ENCODE measurements at places on chromosomes 2 and 18.

- DNase-seq, result no peak
Measured at GRCh38 chr2:238771218-238771617, 76.7 kb upstream of the TWIST2 start.

DNA sequence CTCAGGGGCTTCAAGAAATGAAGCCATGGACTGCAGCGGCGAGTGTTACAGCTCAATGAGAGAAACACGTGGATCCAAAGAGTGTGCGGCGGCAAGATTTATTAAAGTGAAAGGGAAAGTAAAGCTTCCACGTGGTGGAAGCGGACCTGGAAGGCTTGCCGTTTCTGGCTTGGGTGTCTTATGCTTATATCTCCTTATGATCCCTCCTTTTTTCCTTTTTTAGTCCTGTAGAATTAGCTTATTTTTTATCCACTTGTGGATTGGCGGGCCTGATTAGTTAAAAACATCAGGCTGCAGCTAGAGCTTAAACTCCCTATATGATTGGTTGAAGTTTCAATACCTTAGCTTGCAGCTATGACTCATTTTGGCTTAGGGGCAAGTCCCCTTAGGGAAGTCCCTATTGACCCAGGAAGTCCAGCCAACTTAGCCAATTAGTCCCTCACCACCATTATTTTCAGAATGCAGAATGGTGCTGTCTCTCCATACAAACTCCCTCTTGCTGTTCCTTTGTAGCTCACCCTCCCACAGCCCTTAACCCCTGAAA, 11.6 kb upstream of the HNMT start:
- DNase-seq, result no peak

GRCh38 chr2:190180313-190181122, 118.0 kb upstream of the MSTN start:
- peak; percentile 11 for DNase-seq

DNA sequence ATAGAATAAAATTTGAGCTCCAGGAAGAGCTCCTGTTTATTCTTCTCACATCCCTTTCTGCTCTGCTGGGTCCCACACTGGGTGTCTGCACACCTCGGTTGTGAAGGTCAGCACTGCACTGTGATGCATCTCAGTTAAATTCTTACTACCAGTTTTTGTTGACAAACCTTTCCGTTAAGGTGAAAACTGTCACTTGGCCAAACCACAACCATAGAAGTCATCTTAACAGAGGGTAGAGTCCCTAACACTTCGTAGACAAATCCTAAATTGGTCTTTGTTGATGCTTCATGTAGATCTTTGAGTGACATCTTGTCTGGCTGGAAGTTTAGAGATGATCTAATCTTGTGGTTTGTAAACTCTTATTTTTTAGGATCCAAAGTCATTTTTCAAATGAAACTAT, 167.4 kb upstream of the MAP3K20 start:
- no peak for DNase-seq

GRCh38 chr2:40434731-40435271, 17.1 kb downstream of the SLC8A1 start:
- DNase-seq, result no peak

- no peak for DNase-seq
Measured at GRCh38 chr2:217049956-217050355, 190.1 kb upstream of the TNP1 start.

- DNase-seq, result no peak
Measured at GRCh38 chr18:43932140-43932539, 654.9 kb upstream of the SYT4 start.

DNA sequence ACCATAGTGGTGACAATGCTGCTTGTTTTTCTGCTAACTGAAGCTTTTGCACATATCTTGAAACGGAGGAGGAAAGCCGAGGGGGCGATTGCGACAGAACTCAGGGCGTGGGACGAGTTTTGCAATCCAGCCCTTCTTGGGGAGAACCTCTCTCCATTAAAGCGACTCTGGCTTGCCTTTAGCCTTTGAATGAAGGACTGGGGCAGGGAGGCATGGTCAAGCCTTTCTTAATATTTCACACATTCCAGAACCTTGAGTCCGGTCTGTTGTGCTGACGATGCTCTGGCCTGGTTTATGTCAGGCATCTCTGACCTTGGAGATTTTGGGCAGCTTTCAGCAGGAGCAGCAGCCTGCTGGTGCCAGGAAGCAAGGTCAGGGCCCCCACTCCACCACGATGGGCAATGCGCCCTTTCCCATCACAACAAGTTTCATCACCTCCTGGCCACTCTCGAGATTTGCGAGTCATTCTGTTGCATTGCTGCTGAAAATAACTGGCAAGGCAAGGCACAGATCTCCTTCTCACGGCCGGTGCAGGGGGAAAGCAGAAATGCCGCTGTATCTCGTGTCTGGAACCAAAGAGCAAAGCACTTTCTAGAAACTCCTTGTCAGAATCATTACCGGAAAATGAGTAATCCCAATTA, 10.8 kb downstream of the EMILIN2 start:
- no peak for DNase-seq

- DNase-seq, result peak; percentile 60
Measured at GRCh38 chr2:237700512-237701032, 73.2 kb downstream of the LRRFIP1 start.

DNA sequence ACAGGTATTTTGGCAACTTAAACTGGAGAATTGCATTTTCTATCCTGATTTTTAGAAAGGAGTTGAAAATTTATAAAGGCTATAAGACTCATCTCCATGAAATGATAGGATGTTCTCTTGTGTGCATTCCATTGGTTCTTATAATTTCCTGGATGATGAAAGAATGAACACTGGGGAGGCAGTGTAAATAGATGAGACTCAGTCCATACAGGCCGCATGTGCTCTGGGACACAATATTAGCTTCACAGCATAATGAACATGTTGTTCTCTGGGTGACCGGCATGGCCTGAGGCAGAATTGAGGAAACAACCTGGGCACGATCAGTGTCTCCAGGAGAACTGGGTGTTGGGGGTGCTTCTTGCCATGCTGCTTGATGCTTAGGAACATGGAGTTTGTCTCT, 38.8 kb downstream of the AOX1 start:
- no peak for DNase-seq

- no peak for DNase-seq
Measured at GRCh38 chr2:233184669-233185068, 66.8 kb upstream of the ATG16L1 start.

DNA sequence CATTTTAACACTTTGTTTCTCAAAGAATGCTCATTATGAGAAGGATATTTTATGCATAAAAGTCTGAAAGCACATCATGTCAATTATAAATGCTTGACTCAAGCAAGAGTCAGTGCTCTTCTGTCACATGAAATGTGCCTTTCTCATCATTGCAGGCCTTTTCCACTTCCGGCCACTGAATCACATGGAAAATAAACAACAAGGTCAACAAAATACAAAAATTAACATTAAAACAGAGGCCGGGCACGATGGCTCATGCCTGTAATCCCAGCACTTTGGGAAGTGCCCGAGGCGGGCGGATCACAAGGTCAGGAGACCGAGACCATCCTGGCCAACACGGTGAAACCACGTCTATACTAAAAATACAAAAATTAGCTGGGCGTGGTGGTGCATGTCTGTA, 480.6 kb downstream of the SPAG16 start:
- DNase-seq, result no peak

- DNase-seq, result no peak
Measured at GRCh38 chr2:72988041-72988440, 70.7 kb downstream of the EMX1 start.

GRCh38 chr2:74407682-74408081, 13.7 kb downstream of the C2orf81 start:
- DNase-seq, result no peak

GRCh38 chr2:159010963-159011362, 42.5 kb downstream of the TANC1 start:
- DNase-seq, result no peak

GRCh38 chr2:73414696-73415095, 29.1 kb downstream of the ALMS1 start:
- DNase-seq, result no peak

GRCh38 chr2:214294426-214294825, 116.4 kb upstream of the VWC2L start:
- DNase-seq, result no peak

DNA sequence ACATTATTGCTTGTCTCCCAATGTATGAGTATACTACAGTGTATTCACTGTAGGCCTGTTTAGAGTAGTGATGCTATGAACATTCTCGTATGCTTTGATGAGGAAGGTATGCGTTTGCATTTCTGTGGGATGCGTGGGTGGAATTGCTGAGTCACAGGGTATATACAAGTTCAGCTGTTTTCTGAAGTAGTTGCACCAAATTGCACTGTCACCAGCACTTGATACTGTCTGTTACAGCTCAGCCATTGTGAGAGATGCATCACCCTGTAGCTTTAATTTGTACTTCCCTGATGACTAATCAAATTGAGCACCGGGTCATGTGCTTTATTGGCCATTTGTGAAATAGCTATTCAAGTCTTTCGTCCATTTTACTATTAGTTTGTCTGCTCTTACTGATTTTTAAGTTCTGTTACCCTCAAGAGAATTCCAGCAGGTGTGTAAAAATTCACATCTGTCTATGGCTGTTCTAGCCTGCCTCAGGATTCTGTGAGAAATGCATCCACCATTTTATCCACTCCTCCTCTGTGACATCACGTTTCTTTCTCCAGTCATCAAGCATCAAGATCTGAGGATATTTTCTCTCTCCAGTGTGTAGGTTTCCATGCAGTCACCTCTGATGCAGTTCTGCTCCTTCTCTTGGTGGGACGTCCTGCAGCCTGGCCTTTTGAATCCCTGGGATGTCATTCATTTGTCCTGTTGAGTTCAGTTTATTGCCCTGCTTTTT, 72.5 kb downstream of the DGKD start:
- peak; percentile 27 for DNase-seq

- no peak for DNase-seq
Measured at GRCh38 chr2:241126771-241127202, 22.5 kb downstream of the PASK start.

DNA sequence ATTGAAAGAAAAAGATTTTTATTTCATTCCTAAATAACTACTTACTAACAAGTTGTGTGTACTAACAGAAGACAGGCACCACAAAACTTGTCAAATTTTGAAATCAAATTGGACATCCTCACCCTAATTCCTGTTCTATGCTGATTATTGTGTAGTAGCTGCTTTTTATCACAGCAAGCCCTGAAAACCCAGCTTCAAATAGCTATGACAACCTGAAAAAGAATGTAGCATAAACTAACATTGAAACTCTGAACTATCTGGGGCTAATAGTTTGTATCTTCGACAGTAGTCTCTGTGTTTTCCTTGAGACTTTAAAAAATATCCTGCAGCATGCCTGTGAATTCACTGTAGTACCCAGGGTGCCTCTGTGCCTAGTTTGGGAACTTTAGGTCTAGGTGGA, 122.6 kb downstream of the WDPCP start:
- no peak for DNase-seq

GRCh38 chr18:13112982-13113381, 105.6 kb upstream of the LDLRAD4 start:
- DNase-seq, result peak; percentile 12

- DNase-seq, result no peak
Measured at GRCh38 chr18:25329783-25330182, 22.2 kb downstream of the ZNF521 start.

DNA sequence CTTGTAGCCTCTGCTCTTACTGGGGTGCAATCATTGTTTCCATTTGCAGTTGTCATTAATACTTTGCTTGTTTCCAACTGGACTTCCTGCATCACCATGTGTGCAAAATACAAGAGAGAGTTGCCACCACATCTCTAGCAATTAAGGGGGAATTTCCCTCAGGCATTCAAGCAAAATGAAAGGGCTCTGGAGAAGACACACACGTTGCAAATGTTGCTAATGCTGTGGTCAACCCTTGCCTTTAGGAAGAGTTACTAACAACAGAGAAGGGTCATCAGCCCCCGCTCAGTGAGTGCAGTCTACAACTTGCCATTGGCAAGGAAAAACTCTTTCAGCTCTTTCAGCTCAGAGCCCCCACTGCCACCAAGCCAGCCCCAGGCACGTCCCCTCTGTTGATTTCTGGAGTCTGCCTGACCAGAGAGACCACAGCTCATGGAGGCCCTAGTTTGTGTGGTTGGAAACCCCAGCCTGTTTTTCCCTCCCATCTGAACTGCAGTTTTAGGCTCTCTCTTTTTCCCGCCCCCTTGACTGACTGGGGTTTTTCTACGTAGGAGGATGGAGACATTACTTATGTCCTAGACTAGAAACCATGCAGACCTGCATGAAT, 25.9 kb upstream of the GPR45 start:
- DNase-seq, result no peak

GRCh38 chr18:12946549-12947284, 1.1 kb upstream of the SEH1L start:
- DNase-seq, result no peak

GRCh38 chr2:55616551-55617174, 759 bp downstream of the PPP4R3B start:
- DNase-seq, result peak; percentile 10

- DNase-seq, result no peak
Measured at GRCh38 chr2:234405462-234405861, 91.4 kb downstream of the ARL4C start.

DNA sequence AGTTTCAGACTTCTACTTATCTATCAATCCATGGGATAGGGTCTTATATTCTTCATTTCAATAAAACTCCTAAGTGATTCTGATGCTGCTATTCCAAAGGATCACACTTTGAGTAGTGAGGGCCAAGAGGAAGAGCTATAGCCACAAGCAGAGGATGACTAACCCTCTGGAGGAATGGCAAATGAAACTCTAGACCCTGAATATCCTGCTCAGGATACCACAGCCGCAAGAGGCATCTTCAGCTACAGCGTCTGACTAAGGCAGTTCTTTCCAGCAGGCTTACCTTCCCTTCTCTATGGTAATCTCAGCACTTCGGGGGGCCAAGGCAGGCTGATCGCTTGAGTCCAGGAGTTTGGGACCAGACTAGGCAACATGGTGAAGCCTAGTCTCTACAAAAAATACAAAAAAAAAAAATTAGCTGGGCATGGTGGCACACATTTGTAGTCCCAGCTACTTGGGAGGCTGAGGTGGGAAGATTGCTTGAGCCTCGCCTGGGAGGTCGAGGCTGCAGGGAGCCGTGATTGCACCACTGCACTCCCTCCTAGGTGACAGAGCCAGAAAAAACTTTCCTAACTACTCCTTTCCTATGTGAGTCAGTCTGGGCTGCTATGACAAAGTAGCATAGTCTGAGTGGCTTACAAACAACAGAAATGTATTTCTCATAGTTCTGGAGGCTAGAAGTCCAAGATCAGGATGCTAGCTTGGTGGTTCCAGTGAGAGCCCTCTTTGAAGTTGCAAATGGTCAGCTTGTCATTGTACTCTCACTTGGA, 371.9 kb downstream of the IRS1 start:
- DNase-seq, result no peak

Data from CD4-positive, alpha-beta T cell treated with Interleukin-17A for 4 hours (primary cell).